ENCODE measurements at places on chromosomes 3 and 15.

- peak; percentile 53 for DNase-seq
Measured at GRCh38 chr3:42803414-42804105, 730 bp downstream of the HIGD1A start.

DNA sequence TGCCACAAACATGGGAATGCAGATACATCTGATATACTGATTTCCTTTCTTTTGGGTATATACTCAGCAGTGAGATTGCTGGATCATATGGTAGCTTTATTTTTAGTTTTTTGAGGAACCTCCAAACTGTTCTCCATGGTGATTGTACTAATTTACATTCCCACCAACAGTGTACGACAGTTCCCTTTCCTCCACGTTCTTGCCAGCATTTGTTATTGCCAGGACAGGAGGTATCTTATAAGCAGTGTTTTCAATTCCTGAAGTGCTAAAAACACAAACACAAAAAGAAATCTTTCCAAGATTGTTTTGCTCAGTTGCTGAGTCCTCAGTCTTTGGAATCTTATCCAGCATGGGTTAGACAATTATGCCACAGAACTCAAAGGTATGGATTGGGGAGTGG, 13.5 kb downstream of the GTF2E1 start:
- DNase-seq, result peak; percentile 27

GRCh38 chr3:7733933-7734332, 767.7 kb upstream of the LMCD1 start:
- peak; percentile 10 for DNase-seq

DNA sequence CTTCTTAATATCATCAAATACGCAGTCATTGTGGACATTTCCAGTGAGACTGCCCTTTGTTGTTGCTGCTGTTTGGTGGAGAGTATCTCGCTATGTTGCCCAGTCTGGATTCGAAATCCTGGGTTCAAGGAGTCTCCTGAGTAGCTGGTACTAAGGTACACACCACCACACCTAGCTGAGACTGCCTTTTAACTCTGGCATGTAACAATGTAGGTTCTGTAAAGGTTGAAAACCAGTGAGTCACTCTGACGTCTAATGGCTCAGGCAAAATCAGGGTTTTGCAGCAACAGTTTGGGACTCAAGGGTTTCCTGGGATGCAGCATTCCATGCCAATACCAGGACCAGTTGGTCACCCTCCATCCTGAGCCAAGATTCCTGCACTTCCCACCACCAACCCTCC, 52.2 kb downstream of the AQP9 start:
- DNase-seq, result no peak

GRCh38 chr15:29774900-29775299, 47.4 kb downstream of the TJP1 start:
- peak; percentile 34 for DNase-seq

DNA sequence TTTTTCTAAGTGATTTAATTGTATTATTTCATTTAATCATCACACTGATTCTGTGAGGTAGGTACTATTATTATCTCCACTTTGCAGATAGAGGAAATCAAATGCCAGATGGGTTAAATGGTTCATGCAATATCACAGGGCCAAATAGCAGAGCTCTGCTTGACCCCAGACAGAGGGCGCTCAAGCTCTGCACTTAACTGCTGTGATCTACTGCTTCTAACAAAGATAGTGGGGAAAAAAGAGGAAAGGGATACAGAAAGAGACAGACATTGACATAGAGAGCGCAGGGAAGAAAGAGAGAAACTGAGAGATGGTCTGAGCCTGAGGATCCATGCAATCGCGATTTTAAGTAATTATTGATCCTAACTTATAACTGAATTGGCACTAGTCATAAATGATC, 279.1 kb upstream of the THRB start:
- DNase-seq, result peak; percentile 86

- peak; percentile 64 for DNase-seq
Measured at GRCh38 chr15:41917767-41918430, 24.0 kb upstream of the SPTBN5 start.

DNA sequence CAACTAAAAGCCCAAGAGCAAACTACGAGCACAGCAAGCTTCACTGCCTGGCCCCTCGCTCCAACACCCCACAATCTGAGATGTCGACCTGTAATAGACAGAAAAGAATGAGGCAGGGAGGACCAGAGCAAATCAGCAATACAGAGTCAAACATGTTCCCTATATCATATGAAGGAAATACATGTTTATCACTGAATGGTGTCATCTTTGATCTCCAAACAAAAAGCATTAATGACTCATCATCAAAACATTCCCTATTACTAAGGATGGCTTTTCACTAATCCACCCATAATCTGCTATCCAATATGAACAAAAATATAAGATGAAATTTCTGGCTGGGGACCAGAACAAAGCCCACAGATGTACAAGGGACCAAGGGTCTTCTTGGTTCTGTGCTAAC, 34.7 kb downstream of the MYO5A start:
- no peak for DNase-seq

GRCh38 chr3:122533480-122533879, 18.7 kb upstream of the KPNA1 start:
- DNase-seq, result no peak

- no peak for DNase-seq
Measured at GRCh38 chr3:28502397-28502937, 153.8 kb upstream of the AZI2 start.

DNA sequence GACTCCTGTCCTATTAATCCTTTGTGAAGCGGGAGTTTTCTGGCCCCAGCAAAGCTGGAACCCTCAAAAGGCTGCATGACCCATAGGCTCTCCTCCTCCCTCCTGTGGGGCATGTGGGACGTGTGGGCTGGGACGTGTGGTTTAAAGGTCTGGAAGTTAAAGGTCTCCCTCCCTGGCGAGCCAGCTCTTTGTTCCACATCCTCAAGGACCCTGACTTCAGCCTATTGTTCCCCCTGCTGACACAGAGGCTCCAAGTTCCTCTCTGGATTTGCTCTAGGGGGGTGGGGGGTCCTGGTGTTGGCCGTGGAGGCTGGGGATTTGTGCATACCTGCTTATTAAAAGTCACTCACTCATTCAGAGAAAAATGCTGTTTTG, 44.2 kb downstream of the SMAD6 start:
- DNase-seq, result peak; percentile 47

DNA sequence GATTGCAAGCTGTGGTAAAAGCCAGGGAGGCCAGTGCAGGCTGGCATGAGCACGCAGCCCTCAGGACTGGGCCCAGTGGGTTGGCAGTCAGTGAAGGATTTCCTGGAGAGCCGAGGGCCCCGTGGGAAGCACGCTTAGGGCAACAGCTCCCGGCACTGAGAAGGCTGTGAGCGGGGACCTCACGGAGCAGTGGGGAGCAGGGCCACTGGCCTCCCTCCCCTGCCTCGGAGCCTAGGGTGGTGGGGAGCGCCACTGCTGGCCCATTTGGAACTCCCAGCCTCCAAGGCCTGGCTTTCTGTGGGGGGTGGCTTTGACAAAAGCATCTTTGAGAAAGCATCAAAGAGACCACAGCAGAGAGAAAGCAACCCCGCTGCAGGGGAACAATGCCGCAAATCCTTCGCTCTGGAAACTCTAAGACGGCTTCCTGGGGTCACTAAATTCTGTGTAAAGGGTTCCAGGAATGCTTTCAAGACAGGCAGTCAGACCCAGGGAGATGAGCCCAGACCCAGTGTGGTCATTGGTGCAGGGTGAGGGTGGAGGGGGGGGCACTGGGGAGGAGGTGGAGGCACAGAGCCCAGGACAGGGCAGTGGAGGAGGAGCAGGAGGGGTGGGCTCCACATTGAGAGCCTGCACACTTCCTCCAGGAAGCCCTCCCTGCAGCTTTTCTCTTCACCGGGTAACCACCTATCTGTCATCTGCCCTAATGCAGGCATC, 9.5 kb upstream of the APBA2 start:
- no peak for DNase-seq

DNA sequence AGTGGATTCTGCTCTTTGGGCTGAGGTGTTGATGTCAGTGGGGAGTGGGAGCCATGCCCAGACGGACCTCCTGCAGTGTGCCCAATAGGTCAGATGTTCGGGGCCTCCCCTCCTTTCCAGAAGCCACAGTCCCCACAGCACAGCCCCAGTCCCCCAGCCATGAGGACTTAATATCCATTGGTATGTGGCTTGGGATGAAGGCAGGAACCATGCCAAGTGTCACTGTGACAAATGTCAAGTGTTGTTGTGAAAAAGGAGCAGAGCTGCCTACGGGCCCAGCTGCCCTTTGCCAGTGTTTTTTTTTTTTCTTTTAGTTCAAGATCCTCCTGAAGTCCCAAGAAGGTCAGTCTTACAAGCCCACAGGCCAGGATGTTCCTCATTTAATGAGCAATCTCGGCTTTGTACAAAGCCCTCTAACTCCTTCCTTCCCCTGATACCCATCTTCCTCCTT, 12.2 kb downstream of the SEMA3G start:
- DNase-seq, result no peak

GRCh38 chr3:24278543-24278942, 216.1 kb downstream of the THRB start:
- DNase-seq, result no peak

DNA sequence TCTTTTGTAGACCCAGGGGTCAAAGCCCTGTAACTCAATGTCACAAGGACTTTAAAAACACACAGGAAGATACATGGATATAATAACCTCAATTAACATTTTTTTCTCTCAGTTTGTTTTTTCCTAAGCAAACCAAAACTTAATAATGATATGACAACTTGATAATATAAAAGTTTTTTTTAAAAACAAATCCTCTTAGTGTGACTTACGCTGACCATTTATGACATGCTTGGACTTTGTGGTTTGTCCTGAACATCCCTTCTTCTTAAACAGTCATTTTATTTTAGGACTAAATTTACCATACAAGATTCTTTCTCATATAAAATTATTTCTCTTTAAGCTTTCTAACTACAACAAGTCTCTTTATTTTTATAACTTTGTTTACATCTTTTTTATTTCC, 25.4 kb upstream of the FAM3D start:
- peak; percentile 17 for DNase-seq

- no peak for DNase-seq
Measured at GRCh38 chr15:58503139-58504027, 71.6 kb downstream of the LIPC start.

DNA sequence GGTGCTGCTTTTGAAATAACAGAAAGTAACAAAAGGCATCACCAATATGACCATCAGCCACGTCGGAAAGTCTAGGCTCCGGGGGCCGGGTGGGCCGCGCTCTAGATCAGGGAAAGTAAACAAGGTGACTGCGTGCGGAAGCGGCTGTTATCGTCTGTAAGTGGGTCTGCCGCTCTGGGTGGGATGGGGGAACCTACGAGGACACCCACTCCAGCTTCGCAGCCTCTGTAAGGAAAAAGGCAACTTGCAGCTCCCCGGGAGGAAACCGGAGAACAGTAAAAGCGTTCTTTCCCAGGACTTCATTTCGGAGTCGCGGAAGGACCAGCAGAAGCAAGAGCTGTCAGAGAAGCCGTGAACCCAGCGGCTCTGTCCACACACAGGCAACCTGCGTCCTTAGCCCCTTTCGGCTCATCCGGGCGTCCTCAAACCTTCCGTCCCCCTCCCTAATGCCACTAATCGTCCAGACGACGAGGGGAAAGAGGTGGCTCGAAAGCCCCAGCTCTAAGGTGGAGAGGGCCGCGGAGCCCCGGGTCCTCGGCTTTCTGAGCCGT, 461 bp downstream of the XRN1 start:
- DNase-seq, result peak; percentile 72

GRCh38 chr15:38427380-38427779, 26.5 kb upstream of the FAM98B start:
- DNase-seq, result no peak

DNA sequence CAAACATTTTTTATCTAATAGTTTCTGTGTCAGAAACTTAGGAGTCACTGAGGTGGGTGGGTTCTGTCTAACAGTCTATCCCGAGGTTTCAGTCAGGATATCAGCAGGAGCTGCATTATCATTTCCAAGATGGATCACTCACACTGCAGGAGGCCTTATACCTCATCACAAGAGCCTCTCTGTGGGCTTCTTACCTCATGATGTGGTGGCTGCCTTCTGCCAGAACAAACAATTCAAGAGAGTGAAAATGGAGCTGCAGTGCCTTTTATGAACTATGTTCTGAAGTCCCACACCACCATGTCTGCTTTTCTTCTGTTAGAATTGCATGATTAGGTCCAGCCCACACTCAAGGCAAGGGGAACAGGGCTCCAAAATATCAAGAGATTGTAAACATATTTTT, 27.9 kb downstream of the RFX7 start:
- peak; percentile 92 for DNase-seq

GRCh38 chr3:51385621-51386091, 565 bp downstream of the MANF start:
- DNase-seq, result peak; percentile 32

- no peak for DNase-seq
Measured at GRCh38 chr3:99971761-99972160, 142.5 kb downstream of the FILIP1L start.

DNA sequence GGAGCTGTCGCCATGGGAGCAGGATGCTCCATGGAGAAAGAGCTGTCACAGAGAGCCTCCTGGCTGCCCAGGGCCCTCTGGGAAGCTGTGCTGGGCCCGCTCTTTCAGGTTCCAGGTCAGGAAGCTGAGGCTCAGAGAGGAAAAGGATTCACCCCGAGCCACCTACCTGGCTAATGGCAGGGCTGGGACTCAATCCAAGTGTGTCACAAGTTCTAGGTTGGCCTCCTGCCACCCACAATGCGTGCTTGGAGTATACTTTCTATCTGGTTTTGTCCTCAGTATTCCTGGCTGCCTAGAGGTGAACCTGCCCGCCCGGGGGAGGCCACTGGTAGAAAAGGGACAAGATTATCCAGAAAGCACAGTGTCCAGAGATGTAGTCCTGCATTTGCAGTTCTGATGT, 23.6 kb downstream of the FAH start:
- no peak for DNase-seq

DNA sequence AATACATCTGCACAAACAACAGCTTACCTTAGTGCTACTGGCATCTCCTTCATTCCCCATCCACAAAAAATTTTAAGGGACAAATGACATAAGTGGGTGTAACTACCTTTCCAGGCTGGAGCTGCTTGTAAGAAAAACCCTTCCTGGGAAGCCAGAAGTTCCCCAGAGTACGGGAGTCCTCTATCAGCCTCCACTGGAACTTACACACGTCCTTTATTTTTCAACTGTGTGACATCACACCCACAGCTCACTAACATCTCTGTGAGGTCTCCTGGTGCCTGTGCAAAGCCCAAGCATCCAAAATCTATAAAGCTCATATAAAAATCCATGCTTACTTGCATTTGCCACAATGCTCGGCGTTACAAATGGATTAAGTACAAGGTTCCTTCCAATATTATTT, 27.6 kb downstream of the LRIG1 start:
- no peak for DNase-seq

DNA sequence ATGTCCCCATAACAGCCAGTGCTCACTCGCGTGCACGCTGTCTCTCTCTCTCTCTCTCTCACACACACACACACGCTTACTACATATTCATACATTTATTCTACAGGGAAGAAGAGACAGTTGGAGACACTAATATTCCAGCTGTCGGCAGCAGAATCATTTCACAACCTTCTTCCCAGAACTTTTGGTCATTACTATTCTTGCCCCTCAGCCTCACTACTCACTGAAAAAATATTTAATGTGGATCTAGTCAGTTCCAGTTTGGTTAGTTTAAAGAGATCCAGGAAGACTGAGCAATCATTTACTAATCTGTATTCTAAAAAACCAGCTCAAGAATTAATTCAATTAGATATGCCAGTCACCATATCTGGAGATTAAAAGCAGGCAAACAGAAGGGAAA, 394.9 kb downstream of the PTPRG start:
- peak; percentile 24 for DNase-seq
